ENCODE measurements at places on chromosomes 5 and 9. TPM values are rescaled to one million over a fixed set of nuclear protein-coding genes. Genes with fewer than 3 reads are reported as not detected.

DNA sequence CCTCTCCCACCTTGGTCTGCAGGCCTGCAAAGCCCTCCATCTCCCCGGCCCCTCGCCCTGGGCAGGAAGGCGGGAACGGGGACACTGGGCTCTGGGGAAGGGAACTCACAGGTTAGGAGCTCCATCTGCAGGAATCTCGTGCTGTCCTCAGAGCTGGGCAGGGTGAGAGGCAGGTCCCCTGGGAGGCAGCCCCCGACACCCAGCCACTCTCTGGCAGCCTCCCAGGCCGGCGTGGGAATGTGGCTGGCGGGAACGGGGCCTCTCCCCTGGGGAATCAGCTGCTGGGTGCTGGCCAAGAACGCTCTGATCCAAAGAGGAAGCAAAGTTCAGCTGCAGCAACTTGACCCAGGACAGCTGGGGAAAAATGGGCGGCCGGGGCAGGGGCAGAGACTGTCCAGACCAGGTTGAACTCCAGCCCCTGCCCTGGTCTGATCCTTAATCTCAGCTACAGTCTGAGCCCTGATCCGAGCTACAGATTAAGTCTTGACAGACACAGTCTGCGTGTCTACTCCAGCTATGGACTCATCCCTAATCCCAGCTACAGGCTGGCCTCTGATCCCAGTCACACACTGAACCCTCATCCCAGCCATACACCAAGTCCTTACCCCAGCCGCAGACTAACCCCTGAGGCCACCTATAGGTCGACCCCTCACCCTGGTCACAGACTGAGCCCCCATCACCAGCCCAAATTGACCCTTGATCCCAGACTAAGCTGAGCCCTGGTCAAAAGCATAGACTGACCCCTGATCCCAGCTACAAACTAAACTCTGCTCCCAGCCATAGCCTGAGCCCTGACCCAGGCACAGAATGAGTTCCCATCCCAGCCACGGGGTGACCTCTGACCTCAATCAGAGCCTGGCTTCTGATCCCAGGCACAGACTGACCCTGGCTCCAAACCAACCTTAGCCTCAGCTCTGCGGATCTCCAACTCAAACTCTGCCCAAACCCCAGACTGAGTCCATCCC lies 37.3 kb upstream of the EGFL7 start:
- DNase-seq = peak; percentile 80
- H3K27ac ChIP-seq = no peak overlapping the region
- H3K27me3 ChIP-seq = no peaks in the 10 kb centered on the region
- peaks cover 51% of the 10 kb centered on the region for H3K4me1 ChIP-seq
- no peaks in the 10 kb centered on the region for H3K36me3 ChIP-seq

DNA sequence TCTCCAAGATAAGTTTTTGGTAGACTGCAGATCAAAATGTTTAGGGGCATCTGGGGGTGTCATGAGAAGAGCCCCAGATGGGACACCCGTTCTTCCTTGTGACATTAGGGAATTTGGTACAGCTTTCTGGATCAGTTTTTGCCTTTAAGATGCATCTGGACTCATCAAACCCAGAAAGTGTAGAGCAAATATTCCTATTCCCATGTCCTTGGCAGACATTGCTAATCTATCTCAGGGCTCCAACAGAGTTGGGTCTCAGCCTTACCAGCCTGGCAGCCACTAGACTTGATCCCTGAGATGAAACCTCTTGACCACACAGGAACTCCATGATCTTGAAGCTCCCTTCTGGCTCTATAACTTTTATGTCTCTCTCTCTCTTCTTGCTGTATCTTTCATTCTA lies 35.6 kb downstream of the ERGIC1 start:
- H3K27me3 ChIP-seq = no peaks in the 10 kb centered on the region
- no peak overlapping the region for H3K4me3 ChIP-seq
- H3K27ac ChIP-seq = peak overlapping the region; percentile 61
- no peak for DNase-seq

GRCh38 chr5:105101577-105101976 lies 1539.0 kb upstream of the NUDT12 start:
- no peak overlapping the region for H3K4me3 ChIP-seq
- H3K4me1 ChIP-seq = no peaks in the 10 kb centered on the region
- DNase-seq = peak; percentile 63
- no peak overlapping the region for H3K27ac ChIP-seq
- no peaks in the 10 kb centered on the region for H3K36me3 ChIP-seq
- no peaks in the 10 kb centered on the region for H3K27me3 ChIP-seq

DAB2 gene
- total RNA-seq = 115 TPM

THBS4 gene
- 0.48 TPM for total RNA-seq

- no peaks in the 10 kb centered on the region for H3K36me3 ChIP-seq
- H3K27ac ChIP-seq = no peak overlapping the region
- H3K27me3 ChIP-seq = peaks cover 13% of the 10 kb centered on the region
- no peaks in the 10 kb centered on the region for H3K4me1 ChIP-seq
- DNase-seq = no peak
These were observed 439.8 kb downstream of the ZSWIM6 start for GRCh38 chr5:61771808-61772207.

NXNL2 gene
- total RNA-seq = 0.84 TPM

GRCh38 chr9:89432986-89433530 lies 64.9 kb downstream of the SEMA4D start:
- H3K36me3 ChIP-seq = no peaks in the 10 kb centered on the region
- DNase-seq = no peak
- no peak overlapping the region for H3K27ac ChIP-seq
- H3K4me3 ChIP-seq = no peak overlapping the region

DNA sequence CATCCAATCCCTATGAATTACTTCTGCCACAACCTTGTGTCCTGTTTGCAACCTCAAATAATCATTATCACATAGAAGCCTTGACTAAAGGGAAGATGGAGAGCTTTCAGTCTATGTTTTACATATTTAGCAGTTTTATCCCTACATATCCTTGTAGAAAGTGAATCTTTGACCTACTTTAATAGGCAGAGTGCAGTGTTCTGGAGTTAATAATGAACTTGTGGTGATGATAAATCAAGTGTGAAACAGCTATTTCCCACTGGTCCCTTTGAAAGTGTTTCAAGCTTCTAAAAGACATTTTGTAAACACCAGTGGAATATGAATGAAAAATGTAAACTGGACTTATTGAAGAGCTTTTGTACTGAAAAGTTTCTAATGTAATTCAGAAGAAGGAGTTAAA lies 406.7 kb downstream of the GABRG2 start:
- H3K36me3 ChIP-seq = no peaks in the 10 kb centered on the region
- no peaks in the 10 kb centered on the region for H3K4me1 ChIP-seq

- no peak for DNase-seq
- no peak overlapping the region for H3K27ac ChIP-seq
- no peaks in the 10 kb centered on the region for H3K27me3 ChIP-seq
- no peaks in the 10 kb centered on the region for H3K4me1 ChIP-seq
- H3K36me3 ChIP-seq = no peaks in the 10 kb centered on the region
These were observed 16.9 kb upstream of the FBP1 start for GRCh38 chr9:94656200-94656599.
